ENCODE measurements at places on chromosomes 12 and 14.

DNA sequence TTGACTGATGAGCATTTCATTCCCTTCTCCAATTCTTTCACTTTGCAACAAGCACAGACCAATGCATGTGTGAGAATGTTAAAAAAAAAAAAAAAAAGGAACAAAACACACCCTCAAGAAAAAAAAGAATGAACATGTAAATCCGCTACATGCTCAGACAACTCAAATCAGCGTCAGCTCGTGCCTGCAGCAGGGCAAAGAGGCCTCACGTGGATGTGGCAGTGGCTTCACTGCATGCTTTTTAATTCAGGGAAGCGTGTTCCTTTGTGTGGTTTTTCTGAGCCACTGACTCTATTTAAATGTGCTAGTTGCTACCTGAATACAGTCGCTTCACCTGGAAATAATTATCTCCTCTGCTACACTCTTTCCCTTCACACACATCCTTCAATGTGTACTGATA lies 55.1 kb downstream of the PPP1R36 start:
- DNase-seq, result no peak

- no peak for DNase-seq
Measured at GRCh38 chr14:94046696-94047250, 20.6 kb downstream of the OTUB2 start.

DNA sequence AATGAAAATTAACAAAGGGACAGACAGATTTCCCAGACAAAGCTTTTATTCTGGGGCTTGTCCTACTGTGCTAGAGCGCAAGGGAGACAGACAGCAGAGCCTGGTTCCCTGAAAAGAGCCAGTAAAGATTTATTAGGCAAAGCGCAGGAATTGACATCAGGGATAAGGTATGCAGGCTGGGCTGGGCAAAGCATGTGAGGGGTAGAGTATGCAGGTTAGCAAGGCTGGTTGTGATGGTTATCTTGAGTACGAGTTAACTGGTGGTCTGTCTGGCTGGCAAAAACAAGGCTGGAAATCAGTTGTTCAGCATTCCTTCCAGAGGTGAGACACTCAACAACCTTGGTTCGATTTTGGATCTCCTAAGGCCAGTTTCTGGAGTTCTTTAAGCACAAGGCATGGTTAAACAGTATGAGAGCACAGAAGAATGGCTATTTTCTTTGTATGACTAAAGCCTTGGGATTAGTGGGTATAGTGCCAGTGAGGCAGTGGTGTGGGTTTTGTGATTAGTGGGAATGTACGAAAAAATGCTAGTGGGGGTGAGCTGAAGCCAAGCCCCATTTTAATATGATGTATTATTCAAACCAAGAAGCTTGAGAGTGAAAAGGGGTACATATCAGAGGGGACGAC lies 30.9 kb downstream of the BTBD7 start:
- DNase-seq, result no peak

- no peak for DNase-seq
Measured at GRCh38 chr14:35932659-35933159, 106.6 kb downstream of the BRMS1L start.

DNA sequence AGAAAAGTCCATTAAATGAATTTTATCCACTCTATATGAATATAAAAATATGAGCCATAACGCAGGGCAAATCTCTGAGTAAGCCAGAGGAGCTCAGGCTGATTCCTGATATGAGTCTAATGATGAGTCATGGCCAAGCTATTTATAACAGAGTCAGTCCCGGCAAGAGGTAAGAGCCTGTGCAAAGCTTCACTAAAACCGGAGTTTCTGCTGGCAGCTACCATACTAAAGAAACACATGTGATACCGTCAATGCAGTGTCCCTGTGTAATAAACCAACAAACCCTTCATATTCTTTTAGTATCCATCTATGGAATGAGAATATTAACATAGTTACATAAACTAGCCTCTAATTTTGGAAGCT lies 319.4 kb downstream of the KCNC2 start:
- DNase-seq, result no peak

DNA sequence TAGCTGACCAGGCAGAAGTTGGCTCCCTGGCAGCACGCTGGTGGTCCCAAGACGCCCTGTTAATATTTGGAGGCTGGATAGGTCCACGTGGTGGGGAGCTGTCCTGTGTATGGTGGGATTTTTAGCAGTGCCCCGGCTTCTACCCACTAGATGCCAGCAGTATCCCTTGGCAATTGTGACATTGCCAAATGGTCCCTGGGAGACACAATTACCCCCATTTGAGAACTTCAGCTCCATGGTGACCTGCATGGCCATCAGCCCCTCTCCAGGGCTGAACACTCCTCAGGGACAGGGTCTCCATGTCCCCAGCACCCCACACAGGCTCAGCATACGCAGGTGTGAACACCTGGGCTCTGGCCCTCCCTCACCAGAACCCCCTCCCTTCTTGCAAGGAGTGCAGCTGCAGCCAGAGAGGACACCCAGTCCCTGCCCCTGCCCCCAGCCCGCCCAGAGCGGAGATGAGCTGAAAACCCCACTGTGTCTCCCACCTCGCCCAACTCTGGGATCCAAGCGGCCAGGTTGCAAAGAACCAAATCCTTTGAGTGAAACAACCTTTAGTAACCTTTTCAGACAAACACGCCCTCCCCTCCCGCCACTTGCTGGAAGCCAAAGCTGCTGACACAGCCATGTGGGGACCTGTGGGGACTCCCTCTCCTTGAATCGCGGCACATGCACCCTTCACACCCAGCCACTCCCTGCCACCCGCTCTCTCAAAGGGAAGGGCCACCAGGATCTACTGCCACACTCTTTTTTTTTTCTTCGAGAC lies 120.4 kb downstream of the CALM1 start:
- DNase-seq, result no peak

DNA sequence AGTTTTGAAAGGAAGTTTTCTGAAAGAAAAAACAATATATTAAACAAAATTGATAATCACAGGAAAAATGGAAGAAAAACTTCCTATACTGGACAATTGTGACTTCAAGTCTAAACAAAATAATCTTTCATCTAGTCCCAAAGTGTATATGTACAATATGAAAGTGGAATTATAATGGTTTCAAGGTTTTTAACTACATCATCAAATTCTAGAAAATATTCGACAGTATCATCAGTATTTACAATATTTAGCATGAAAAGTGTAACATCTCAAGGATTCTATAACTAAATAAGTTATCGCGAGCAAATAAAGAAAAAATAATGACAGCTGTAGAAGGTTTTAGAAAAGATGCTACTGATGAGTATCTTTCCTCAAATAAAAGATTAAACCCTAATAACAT lies 310.9 kb upstream of the LRFN5 start:
- no peak for DNase-seq

GRCh38 chr12:18546399-18546798 lies 191.4 kb downstream of the PLCZ1 start:
- no peak for DNase-seq

- DNase-seq, result no peak
Measured at GRCh38 chr14:84336433-84336832, 1193.5 kb upstream of the FLRT2 start.

DNA sequence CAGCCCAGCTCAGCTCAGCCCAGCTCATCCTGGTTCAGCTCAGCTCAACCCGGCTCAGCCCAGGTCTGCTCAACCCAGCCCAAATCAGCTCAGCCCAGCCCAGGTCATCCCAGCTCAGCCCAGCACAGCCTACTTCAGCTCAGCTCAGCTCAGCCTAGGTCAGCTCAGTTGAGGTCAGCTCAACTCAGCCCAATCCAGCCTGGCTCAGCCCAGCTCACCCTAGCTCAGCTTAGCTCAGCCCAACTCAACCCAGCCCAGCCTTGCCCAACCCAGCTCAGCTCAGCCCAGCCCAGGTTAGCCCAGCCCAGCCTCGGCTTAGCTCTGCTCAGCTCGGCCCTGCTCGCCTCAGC lies 332.3 kb downstream of the TMEM121 start:
- no peak for DNase-seq

DNA sequence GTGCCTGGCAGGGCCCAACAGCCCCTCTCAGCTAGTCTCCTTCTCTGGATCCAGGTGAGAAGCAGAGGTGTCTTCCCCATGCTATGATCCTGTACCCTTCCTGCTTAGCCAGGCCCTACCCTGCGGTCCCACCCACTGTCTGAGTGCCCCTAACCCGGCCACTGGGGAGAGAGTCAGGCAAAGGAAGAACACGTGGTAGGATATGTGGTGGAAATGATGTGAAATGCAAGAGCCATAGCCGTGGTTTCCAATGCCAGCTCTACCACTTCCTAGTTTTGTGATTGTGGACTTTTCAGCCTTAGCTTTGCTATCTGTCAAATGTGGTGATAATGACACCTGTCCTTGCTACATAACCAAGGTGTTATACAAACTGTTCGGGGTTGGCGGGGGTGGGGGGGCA lies 15.8 kb downstream of the KRT2 start:
- no peak for DNase-seq

DNA sequence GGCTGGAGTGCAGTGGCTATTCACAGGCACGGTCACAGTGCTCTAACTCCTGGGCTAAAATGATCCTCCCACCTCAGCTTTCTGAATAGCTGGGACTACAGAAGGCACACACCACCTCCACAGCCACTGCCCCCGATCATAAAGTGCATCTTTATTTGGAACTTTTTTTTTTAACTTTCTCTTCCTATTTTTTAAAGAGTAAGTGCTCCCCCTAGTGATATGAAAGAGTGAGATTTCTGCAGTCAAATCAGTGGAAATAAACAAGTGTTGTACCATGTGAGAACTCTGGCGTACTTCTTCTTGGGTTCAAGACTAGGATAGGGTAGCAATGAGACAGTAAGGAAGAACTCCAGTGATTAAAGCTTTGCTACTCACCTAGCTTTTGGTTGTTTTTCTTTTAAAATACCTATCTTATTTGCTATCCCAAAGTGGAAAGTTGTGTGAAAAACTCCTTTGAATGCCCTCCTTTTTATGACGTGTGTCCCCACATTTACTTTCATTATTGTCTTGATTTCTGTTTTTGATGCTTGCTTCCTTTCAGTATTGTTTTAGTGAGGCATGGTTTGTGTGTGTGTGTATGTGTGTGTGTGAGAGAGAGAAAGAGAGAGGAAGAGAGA lies 6.6 kb downstream of the PPP4R4 start:
- DNase-seq, result no peak

DNA sequence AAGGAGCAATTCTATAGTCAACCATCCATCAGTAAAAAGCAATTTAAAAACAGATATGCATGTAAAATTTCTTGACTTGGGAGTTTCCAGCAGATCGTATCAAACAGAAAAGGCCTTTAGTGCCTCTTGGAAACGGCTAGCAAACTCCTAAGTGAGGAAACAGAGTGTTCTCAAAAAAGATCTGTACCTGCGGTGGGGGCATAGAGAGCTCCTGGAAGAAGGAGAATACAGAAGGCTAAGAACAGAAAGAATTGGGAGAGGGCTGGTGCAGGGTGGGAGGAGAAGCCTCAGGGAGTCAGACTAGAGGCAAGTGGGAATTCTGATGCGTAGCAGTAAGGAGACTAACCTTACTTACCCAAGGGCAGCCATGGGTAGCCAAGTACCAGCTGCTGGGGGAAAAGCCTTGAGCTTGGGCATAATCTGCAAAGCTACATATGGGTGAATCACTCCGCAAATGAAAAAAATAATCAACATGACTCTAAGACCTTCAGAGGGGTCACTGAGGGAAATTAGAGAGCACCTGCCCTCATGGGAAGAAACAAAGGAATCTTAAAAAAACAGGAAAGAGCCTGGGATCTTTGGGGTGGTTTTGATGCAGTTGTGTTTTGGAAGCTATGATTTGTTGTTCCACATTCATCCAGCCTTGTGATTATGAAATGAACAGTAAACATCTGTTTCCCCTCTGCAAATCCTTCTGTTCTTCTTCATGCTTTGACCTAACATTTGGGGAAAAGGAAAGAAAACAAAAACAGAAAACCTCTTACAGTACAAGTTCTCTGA lies 10.4 kb downstream of the RHOJ start:
- DNase-seq, result no peak

DNA sequence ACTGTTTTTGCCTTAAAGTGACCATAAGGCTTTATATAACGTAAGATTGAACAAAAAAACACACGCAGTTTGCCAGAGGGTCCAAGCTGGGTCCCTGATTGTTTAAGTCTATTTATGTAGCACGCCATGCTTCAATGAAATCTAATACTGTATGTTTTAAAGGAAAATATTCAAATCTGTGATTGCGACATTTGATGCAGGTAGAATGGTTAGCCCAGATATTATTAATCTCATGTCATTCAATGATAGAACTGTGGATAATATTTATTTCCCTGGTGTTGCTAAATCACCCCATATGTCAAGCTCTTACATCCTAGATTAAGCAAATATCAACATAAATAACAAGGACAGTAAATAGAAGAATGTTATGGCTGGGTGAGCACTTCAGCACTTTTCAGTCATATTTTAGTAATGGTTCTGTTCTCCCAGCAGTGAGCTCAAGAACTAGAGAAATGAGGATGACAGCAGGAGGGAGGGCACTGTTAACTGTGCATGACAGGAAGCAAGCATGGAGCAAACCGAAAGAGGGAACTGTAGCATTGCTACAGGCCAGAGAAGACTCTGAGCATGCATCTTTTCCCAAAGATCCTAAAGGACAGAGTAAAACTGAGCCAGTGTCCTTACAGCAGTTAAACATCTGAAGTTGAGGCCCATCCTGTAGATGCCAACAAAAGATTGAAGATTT lies 465.7 kb upstream of the MGAT4C start:
- DNase-seq, result no peak

DNA sequence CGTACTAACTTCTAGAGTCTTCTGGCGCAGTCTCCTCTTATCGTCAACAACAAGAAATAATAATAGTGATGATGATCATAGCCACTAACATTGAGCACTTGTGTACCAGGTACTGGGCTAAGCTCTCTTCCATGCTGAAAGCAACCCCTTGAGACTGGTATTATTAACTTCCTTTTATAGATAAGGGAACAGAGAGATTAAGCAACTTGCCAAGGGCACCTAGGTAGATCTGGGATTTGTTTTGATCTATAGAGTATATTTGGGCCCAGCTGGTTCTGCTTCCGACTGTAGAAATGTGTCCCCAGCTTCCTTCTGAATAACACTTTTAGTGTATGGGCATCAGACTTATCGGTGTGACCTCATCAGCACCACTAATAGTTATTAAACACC lies 1.1 kb upstream of the ZNF219 start:
- DNase-seq, result no peak

DNA sequence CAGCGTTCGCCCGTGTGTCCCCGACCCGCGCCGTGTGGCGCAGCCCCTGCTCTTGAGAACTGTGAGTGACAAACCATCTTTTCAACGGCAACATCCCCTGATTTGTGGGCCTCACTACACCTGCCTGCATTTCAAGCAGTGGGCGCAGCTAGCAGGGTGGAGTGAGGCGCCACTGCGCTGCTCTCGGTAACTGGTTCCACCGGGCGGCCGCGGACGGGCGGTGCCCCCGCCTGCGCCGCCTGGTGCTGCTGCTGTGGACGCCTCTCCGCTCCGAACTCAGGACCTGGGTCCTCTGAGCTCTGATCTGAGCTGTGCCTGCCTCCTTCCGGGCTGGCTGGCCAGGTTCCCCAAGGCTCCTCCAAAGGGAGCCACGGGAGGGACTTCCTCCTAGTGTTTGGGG lies 5.9 kb upstream of the DEGS2 start:
- DNase-seq, result no peak

Measured in activated CD8-positive, alpha-beta memory T cell treated with anti-CD3 and anti-CD28 coated beads for 48 hours (primary cell).